ENCODE measurements at places on chromosomes 4 and X.
A peak's percentile ranks its signal among the peaks of the same experiment; 100 is the strongest.

GRCh38 chr4:87498446-87498900, 30.7 kb downstream of the SPARCL1 start:
- no peak for DNase-seq

- DNase-seq: no peak
Observed at GRCh38 chr4:145535202-145535601, 53.5 kb downstream of the SMAD1 start.

GRCh38 chrX:38275615-38276014, 51.7 kb downstream of the RPGR start:
- DNase-seq: no peak

DNA sequence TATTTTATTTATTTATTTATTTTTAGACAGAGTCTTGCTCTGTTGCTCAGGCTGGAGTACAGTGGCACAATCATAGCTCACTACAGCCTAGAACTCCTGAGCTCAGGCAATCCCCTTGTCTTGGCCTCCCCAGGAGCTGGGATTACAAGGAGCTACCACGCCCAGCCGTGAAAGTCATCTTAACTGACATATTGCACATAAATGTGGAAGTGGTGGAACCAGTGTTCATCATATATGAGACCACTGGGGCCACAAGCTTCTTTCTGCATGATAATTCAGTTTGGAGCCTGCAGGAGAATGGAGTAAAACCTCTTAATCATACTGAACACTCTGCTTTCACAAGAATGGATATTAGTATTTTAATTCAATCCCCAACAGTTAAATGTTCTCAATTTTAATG, 12.5 kb upstream of the CTSO start:
- DNase-seq: no peak

DNA sequence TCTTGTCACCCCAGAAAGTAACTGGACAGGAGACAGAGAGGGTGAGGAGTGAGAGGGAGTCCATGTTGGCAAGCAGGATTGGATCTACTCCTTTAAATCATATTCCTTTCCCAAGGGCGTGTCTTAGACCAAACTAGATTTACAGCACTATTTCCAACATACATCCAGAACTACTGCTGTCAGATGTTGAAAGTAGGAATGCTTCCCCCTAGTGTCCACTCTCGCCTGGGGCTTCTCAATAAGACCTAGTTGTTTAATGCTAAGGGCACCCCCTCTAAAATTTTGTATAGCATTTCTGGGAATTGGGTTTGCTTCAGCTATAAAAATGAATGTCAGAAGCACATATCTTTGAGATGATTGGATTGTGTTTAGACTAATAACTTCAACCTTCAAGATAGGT, 13.3 kb downstream of the OFD1 start:
- no peak for DNase-seq

DNA sequence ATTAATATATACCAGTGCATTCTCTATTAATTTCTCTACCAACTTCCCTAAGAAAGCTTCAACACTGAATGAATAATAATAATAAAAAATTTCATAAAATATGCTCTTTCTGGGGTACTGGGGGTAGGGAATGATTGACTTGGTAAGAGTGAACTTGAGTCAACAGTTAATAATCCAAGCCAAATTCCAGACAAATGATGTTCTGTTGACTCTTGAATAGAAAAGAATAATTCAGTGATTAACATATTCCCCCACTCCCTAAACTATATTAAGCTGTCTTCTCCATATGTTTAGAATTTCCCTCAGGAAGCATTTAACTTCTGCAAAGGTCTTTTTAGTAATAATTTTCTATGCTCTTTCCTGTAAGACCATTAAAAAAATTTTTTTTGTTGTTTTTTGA, 12.3 kb downstream of the PGRMC2 start:
- no peak for DNase-seq

DNA sequence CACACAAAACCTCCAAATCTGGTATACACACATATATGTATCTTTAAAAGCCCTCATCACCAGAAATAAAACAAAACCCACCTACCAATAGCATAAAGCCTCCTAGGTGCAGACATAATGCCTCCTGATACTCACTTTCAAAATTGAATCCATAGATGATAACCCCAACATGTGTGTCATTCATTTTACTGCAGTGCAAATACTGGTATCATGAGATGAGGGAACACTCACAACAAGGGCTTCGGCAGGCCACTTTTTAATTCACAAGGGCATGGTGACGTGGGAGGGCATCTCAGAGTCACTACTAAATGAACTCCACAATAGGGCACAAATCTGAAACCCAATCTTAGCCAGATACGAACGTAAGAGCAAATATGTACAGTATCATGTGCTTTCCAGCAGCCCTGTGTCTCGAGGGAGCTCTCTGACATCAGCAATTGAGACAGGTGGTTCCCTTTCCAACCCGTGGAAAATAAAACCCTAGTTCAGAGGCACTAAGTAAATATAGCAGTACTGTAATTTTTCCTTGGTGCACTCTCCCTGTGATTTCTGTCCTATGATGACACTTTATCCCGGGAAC, 14.1 kb upstream of the PPARGC1A start:
- no peak for DNase-seq

DNA sequence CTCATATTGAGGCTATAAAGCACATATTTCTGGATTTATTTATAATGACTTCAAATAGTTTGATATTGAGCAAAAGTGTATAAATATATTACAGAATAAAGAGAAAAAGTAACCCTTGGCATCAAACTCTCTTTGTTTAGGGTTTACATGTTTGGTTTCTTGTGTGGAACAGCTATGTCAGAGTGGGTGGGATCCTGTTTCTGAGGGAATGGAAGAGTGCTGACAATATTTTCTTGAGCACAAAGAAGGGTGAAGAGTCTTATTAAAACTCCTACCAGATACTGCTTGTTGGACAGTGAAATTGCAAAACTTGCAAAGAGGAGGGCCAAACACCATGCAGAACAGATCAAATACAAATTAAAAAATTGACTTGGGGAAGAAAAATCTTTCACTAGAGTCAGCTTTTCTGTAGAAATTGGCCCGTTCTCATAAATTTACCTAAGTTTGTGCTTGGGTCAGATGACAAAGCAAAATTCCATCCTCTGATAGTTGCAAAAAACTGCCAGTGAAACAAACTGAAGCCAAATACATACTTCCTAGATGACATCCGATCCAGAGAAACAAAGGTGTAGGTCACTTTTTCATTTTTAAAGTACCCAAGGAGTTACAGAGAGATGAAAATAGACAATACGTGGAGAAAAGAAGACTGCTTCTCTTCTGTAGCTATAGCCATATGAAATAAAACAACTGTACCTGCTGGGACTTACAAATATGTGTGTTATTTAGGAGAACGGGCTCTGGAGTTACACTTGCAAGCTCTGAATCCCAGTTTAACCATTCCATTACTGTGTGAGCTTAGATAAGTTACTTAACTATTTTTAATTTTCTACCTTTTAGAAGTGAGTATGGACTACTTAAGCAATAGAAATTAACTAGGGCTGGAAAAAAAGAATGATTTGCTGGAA, 133.3 kb downstream of the MAML3 start:
- DNase-seq: no peak

- no peak for DNase-seq
Observed at GRCh38 chrX:76454456-76454927, 27.0 kb downstream of the MAGEE1 start.

DNA sequence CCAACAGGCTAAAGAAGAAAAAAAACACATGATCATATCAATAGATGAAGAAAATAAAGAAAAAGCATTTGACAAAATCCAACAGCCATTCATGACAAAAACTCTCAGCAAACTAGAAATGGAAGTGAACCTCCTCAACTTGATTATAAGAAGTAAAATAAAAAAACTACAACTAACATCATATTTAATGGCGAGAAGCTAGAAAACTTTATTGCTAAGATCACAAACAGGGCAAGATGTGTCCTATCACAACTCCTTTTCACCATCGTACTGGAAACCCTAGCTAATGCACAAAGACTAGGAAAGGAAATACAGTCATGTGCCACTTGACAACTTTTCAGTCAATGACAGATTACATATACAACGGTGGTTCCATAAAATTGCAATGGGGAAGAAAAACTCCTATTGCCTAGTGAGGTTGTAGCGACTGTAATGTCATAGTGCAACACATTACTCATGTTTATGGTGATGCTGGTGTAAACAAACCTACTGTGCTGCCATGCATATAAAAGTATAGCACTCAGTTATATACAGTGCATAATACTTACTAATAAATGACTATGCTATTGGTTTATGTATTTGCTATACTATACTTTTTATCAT, 12.1 kb upstream of the MANBA start:
- no peak for DNase-seq

DNA sequence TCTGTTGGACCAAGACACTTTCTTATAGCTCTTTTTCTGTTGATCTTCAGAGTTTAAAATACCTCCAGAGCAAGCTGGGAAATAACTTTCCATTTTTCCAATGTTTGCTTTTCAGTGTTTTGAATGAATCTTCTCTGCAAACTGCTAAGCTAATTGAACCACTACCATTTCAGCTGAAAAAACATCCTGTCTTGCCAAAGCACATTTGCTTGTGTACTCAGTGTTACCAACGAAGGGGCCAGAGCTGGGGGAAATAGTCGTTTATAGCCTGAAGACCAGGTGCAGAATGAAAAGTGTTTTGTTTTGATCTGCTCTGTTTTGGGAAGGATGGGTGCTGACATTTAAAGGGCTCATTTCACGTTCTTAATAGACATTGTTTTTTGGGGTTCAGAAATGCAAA, 88.4 kb upstream of the CLNK start:
- no peak for DNase-seq

- DNase-seq: no peak
Observed at GRCh38 chr4:34893382-34893781, 1350.9 kb downstream of the ARAP2 start.

- no peak for DNase-seq
Observed at GRCh38 chr4:80431203-80431965, 95.9 kb downstream of the CFAP299 start.

DNA sequence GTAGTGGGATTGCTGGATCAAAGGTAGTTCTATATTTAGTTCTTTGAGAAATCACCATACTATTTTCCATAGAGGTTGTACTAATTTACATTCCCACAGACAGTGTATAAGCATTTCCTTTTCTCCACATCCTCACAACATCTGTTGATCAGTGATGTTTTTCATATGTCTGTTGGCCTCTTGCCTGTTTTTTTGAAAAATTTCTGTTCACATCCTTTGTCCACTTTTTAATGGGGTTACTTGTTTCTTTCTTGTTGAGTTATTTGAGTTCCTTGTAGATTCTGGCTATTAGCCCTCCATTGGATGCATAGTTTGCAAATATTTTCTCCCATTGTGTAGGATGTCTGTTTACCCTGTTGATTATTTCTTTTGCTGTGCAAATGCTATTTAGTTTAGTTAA, 72.6 kb downstream of the STOX2 start:
- DNase-seq: no peak

DNA sequence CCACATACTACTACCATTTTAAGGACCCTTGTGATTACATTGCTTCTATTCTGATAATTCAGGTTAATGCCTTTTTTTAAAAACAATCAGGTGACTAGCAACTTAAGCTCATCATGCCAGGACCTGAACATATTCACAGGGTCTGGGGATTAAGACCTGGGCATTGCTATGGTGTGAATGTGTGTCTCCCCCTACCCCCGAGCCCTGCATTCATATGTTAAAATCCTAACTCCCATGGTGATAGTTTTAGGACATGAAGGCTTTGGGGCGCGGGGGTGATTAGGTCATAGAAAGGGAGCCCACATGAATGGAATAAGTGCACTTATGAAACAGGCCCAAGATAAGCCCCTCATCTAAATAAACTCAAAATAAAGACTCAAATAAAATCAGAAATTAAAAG, 734.4 kb upstream of the PABPC4L start:
- no peak for DNase-seq

- DNase-seq: no peak
Observed at GRCh38 chr4:147332091-147332490, 148.8 kb upstream of the EDNRA start.

DNA sequence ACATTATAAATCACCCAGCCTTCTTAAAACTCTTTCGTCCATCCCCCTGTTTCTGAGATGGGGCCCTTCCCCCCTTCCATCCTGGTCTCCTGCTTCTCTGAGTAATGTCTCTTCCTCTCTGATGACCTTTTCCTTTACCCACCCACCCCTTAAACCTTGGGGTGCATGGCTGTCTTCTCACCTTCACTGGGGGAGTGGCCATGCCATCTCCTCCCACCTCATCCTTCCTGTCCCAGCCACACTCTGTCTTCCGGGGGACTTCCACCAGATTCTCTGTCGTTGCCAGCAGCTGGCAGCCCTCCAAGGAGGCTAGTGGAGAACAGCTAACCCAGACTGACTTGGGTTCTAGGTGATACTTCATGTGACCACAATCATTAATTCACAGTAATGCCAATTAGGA, 83.2 kb upstream of the SCML1 start:
- peak; percentile 71 for DNase-seq

- no peak for DNase-seq
Observed at GRCh38 chrX:46710927-46711623, 47.8 kb downstream of the SLC9A7 start.

DNA sequence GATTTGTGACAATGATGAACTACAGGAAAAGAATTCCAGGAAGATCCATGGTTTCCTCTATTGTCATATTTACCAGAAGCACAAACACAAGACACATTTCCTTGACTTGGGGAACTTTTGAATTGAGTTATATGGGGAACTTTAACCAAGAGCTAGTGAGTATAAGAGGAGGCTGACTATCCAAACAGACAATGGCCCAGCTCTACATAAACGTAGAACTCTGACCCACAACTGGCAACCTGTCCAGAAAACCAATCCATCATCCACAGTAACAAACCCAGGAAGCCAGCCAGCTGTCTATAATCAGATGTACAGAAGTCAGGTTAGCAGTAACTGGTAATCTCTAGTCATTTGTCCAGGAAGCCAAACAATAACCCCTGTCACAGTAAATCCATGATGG, 167.0 kb upstream of the CPEB2 start:
- no peak for DNase-seq

GRCh38 chrX:68508799-68509198, 9.9 kb downstream of the YIPF6 start:
- no peak for DNase-seq
